ENCODE measurements at places on chromosomes 3 and 15.

- DNase-seq: no peak
Observed at GRCh38 chr15:41997845-41998244, 23.0 kb downstream of the PLA2G4E start.

DNA sequence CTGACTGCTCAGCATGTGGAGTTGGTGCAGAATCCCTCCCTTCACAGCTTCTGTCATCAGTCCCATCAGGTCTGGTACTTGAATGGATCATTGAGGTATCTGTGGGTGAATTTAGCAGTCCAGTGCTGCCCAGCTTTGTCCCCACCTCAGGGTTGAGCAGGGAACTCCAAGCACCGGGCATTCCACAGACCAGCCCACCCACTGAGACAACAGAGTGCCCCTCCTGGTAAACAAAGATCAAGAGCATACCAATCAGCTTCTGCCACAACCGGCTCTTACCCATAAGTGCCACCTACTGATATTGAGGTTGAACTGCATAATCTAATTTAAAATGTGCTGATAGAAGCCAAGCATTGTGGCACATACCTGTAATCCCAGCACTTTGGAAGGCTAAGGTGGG is 57.1 kb upstream of the FXR1 start:
- DNase-seq: no peak

DNA sequence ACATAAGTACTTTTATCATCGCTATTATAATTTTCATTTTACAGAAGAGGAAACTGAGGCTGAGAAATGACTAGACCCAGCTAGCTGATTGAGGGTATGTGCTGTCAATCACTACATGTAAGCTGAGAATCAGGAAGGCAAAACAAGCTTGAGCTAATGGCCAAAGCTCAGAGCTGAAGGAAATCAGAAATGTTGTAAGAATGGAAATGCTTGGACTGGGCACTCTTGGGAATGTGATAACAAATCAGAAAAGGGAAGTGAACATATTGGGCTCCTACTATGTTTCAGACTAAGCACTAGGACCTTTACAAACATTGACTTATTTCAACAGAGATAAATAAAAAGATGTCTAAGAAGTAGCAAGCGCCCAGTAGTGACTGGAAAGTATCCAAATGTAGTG is 33.8 kb upstream of the BOC start:
- DNase-seq: peak; percentile 36

DNA sequence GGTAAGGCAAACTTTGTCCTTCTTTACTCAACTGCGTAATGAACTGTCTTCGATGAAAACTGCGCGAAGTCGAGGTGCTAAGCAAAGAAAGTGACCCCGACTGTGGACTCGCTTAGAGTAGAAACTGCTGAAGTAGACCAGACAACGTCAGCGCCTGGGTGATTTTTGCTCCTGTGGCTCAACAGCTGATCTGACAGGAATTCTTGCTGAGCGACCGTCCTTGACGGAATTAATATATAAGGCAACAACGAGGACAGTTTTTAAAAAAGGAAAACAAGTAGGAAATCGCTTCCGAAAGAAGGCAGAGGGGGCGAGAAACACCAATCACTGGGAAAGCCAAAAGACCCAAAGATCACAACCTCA is 541 bp downstream of the RPS27L start:
- peak; percentile 74 for DNase-seq

- DNase-seq: no peak
Observed at GRCh38 chr15:80846031-80846815, 67.1 kb downstream of the CEMIP start.

DNA sequence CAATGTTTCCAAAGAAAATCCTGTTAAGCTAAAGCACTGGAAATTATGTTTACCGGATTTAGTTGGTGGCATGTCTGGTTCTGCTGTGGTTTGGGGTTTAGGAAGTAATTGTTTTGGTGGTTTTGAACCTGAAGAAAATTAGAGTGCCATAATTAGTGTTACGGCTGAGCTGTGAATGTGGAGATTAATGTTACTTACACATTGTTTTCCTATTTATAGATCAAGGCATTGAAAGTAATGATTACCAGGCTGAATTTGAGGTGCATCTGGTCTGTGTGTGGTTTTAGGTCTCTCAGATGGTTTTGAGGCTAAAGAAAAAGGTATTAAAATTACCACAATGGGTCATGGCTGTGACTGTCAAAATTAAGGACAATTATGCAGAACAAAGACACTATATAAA is 128.9 kb downstream of the TFG start:
- no peak for DNase-seq

DNA sequence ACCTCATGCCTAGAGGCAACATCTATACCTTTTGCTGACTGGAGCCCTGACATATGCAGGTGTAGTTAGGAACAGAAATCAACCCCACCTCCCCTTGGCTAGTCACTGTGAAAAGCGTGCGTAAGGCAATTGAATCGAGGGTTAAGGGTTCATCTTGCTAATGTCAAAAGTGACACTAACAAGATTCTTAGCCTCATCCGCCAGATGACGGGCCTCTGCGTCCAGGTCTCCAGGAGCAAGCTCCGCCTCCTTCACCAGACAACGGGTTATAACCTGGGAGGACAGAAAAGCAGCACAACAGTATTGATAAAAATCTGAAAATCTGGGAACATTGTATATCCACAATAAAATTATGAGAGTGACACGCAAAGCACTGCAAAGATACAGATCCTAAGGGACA is 4.7 kb downstream of the SELENOS start:
- DNase-seq: no peak

GRCh38 chr3:115667738-115668065 is 44.4 kb downstream of the GAP43 start:
- no peak for DNase-seq

DNA sequence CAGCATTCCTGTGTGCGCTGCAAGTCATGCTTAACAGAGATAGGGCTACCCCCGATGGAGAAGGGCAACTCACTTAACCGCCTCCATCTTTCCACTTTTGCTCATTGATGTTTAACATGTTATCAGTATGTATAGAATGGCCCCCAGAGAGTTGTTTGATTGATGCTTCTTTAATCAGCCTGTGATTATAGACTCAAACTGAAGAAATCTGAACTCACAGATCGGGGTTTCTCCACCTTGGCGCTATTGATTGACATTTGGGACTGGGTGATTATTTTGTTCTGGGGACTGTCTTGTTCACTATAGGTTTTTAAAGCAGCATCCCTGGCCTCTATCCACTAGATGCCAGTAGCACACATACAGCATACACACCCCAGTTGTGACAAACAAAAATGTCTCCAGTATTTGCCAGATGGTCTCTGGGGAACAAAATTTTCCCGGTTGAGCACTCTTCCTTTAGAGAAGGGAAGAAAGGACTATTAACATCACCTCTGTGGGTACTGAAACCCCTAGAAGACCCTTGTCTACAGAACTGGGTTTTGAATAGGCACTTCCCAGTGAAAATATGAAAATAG is 54.4 kb downstream of the LARS2 start:
- DNase-seq: no peak

- DNase-seq: no peak
Observed at GRCh38 chr3:191253089-191253799, 54.2 kb downstream of the OSTN start.

DNA sequence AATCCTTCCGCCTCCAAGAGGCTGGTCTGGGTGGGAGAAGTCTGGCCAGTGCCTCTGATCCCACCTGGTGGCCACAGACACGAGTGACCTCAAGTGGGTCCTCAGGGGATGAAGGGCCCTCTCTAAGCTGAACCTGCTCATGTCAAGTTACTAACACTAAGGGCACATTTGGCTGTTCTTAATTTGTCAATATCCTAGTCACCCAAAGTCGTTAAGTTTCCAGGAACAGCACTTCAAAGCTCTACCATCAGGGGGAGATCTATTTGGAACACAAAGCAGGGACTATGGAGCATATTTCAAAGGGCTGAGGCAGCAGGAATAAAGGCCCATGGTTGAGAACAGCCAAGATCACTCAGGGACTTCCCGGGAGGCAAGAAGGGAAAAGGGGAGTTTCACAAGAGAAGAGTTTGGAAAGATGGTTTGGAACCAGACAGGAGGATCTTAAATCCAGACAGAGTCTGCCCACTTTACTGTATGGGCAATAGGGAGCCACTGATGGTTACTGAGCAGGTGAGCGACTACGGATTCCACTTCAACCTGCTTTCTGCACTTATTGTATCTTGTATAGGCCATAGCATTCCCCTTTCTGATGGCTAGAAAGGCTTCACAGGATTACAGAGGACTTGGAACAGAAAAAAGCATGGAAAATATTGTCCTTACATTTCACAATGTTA is 13.7 kb downstream of the OXTR start:
- no peak for DNase-seq

DNA sequence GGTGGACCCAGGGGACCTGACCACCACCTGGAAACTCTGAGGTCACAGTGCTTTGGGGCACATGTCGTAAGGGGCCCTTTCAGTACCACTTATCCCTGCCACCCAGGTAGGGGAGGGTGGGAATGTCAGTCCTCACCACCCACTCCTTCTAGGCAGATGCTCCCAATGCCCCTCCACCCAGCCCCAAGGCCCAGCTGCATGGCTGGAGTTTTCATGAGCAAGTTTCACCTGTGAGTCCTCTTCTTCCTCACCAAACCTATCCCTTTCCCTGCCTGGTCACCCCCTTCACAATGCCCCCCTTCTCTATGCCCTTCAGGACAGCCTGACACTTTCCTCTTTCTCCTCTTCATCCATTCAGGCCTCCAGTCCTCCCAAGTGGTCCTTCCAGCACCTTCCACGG is 9.8 kb downstream of the FAM174B start:
- DNase-seq: no peak

- DNase-seq: peak; percentile 82
Observed at GRCh38 chr3:127775398-127776109, 46.8 kb downstream of the MGLL start.

- DNase-seq: no peak
Observed at GRCh38 chr3:141921316-141921715, 44.9 kb downstream of the ATP1B3 start.

- peak; percentile 75 for DNase-seq
Observed at GRCh38 chr3:52121813-52122212, 32.4 kb downstream of the POC1A start.

DNA sequence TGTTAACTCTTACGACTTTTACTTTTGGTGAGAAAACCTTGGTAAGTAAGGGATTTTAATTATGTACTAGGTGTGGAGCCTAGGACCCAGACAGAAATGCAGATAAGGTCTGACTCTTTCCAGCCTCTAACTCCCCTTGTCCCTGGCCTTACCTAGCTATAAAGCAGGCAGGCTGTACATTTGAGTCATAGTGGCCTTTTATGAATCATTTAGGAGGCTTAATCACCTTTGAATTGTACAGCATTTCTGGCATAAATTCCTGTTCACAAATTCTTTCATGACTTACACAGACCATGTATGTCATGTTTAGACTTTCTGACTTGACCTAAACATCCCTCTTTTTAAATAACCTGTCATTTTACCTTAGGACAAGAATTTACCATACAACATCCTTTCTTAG is 47.4 kb downstream of the CHCHD4 start:
- DNase-seq: no peak

GRCh38 chr3:180538493-180538892 is 63.5 kb upstream of the TTC14 start:
- DNase-seq: no peak

DNA sequence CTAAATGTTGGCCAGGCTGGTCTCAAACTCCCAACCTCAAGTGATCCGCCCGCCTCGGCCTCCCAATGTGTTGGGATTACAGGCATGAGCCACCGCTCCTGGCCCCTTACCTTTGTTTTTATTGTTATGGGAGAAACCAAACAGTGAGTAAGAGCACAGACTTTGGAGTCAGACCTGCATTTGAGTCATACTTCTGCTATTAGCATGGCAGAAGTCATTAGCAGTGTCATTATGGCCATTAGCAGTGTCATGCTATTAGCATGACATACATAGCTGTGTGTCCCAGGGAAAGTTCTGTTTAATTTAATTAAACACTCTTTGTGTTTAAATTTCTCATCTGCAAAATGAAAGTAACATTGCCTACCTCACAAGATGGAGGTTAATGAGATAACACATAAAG is 54.8 kb downstream of the SQOR start:
- DNase-seq: no peak

- no peak for DNase-seq
Observed at GRCh38 chr15:92402751-92403150, 9.1 kb downstream of the ST8SIA2 start.

DNA sequence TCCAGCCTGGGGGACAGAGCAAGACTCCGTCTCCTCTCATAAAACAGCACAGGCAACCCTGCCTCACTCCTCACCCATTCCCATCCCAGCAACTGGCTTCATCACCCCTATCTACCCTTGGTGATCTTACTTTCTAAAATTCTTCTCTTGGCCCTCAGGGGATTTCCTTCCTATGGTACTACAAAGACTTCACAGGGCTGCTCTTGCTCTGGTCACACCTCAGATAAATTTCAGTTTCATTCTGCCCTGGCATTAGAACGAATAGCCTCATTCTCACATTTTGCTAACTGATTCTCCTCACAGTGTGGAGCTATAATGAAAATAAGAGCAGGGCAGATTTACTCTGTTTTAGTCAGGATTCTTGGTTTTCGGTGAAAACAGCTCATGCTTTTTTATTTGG is 22.1 kb upstream of the CRBN start:
- no peak for DNase-seq

DNA sequence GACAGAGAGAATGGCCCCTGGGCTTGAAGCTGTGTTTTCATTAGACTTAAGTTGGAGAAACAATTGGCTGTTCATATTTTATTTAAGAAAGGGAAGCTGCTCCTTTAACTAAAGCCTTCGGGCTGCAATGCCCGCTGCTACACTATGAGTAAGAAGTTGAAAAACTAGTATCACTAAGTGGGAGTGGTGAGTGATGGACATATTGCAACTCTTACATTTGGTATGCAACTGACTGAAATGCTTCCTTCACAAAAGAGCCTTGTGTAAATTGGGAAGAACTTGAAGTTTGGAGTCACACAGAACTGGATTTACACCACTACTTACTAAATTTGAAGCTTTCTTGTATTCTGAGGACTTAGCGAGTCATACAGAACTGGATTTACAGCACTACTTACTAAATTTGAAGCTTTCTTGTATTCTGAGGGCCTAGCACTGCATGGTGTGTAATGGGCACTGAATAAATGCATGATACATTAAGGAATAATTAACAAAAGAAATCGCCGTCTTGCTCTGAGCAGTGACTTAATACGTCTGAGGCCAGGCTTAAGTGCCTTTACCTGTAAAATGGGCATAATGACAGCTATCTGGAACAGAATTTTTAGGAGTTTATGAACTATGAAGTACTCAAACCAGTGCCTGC is 149.5 kb downstream of the RYR3 start:
- DNase-seq: no peak

DNA sequence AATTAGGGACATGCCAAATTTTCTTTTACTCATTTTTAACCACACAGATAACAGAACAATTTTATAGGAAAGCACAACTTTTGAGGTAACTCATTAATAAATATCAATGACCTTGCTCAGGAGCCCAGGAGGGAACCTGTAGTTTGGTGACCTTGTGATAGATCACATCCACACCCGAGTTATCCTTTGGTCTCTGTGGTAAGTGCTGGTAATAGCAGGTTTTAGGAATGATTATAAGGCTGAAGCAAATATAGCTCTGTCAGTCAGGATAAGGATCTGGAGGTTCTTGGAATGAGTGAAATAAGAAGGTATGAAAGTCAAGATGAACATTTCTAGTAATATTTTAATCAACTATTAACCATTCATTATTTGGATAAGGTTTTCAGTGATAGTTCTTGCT is 46.5 kb downstream of the EPHA6 start:
- DNase-seq: no peak

- DNase-seq: no peak
Observed at GRCh38 chr3:138769616-138770015, 65.1 kb downstream of the PIK3CB start.

GRCh38 chr3:58693940-58694850 is 27.6 kb upstream of the FAM3D start:
- DNase-seq: peak; percentile 63

- peak; percentile 90 for DNase-seq
Observed at GRCh38 chr15:77944002-77944867, 133.3 kb downstream of the TBC1D2B start.

GRCh38 chr15:42911058-42911592 is 9.5 kb downstream of the TTBK2 start:
- no peak for DNase-seq

Measured in suppressor macrophage treated with lipopolysaccharide for 4 hours (primary cell).